Astrocyte (in vitro differentiated cells and primary cell): ENCODE measurements at places on chromosomes 3 and 15.
A peak's percentile ranks its signal among the peaks of the same experiment; 100 is the strongest.

- H3K36me3 ChIP-seq = no peaks in the 10 kb centered on the region
- no peak overlapping the region for H3K27ac ChIP-seq
- peak; percentile 77 for DNase-seq
- H3K4me3 ChIP-seq = no peak overlapping the region
- no peaks in the 10 kb centered on the region for H3K27me3 ChIP-seq
Observed at GRCh38 chr15:29668120-29668602, 154.1 kb downstream of the TJP1 start.

- H3K27ac ChIP-seq = no peak overlapping the region
- H3K27me3 ChIP-seq = no peaks in the 10 kb centered on the region
- no peaks in the 10 kb centered on the region for H3K36me3 ChIP-seq
Observed at GRCh38 chr15:87735522-87735921, 521.0 kb downstream of the NTRK3 start.

- DNase-seq = no peak
- no peak overlapping the region for H3K4me3 ChIP-seq
- no peaks in the 10 kb centered on the region for H3K4me1 ChIP-seq
- no peak overlapping the region for H3K27ac ChIP-seq
Observed at GRCh38 chr3:191390580-191390979, 60.3 kb upstream of the UTS2B start.

DNA sequence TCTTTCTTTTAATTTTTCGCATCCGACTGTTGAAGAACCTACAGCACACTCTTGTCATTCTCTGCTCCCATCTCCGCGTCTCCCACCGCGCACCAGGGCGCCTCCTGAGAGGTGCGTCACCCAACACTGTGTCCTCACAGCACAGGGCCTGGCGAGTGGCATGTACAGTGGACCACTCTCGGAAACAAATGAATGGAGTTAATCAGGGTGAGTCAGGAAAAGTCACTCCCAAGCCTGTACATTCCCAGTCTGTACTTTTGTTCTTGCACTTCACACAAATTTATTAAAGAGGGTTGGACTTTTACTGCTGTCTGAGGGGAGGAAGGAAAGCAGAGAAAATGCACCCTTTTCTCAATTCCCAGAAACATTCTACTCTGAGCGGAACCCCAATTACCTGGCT is 625 bp downstream of the COL6A6 start:
- H3K4me1 ChIP-seq = no peaks in the 10 kb centered on the region
- peaks cover 19% of the 10 kb centered on the region for H3K27me3 ChIP-seq
- no peaks in the 10 kb centered on the region for H3K36me3 ChIP-seq
- peak; percentile 8 for DNase-seq
- no peak overlapping the region for H3K27ac ChIP-seq

- H3K4me3 ChIP-seq = no peak overlapping the region
- no peaks in the 10 kb centered on the region for H3K36me3 ChIP-seq
- H3K4me1 ChIP-seq = no peaks in the 10 kb centered on the region
- H3K27me3 ChIP-seq = peaks cover 13% of the 10 kb centered on the region
Observed at GRCh38 chr3:122898298-122898697, 103.4 kb downstream of the SLC49A4 start.
